ENCODE measurements at places on chromosomes 6 and 20.

- peak; percentile 43 for DNase-seq
Observed at GRCh38 chr6:150491131-150491810, 108.4 kb upstream of the PLEKHG1 start.

- no peak for DNase-seq
Observed at GRCh38 chr20:36277546-36277945, 28.6 kb upstream of the DLGAP4 start.

DNA sequence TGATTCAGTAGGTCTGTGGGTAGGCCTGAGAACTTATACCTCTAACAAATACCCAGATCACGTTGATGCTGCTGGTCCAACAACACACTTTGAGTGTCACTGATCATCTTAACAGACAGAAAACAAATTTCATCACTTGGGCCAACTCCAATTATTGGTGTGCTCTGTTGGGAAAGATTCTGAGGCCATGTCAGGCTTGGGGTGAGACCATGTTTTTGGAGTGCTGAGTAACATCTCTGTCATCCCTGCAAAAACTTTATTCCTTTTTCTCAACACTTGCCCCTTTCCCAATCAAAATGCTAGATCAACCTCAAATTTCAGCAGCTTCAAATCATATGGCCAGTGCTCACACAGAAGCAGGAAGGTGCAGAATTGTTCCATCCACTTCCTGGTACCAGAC, 108.8 kb upstream of the TENT5A start:
- no peak for DNase-seq

- DNase-seq, result no peak
Observed at GRCh38 chr20:1896484-1897258, 1.5 kb downstream of the SIRPA start.

GRCh38 chr6:7891078-7891872, 19.3 kb downstream of the TXNDC5 start:
- no peak for DNase-seq

DNA sequence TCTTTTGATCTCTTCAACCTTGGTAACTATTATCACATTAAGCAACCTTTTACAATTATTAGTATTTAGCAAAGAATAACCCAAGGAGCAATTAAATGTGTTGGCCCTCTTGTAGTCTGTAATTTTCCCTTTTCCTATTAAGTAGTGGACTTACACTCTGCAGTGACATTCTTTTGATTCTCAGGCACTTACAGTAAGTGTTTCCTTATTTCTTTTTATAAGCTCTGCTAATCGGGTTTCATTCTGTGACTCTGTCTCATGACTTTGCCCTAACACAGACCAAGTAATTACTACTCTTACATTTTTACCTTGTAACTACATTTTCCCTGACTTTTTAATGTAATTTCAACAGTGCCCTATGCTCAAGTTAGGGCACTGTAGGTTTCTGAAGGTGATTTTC, 104.0 kb upstream of the EPHA7 start:
- no peak for DNase-seq

- no peak for DNase-seq
Observed at GRCh38 chr6:101588343-101588742, 194.8 kb downstream of the GRIK2 start.

DNA sequence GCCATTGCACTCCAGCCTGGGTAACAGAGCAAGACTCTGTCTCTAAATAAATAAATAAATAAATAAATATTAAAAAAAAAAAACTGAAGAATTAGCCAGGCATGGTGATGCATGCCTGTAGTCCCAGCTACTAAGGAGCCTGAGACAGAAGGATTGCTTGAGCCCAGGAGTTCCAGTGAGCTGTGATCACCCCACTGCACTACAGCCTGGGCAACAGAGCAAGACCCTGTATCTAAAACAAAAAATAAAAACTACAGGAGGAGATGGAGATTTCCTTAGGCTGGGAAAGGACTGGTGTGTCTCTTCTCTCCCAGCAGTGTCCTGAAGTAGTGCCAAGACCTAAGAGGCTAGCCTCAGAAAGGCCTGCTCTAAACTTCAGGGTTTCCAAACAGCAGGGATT, 8.1 kb upstream of the GTF3C6 start:
- DNase-seq, result no peak

GRCh38 chr20:25623225-25623735, 534 bp downstream of the NANP start:
- peak; percentile 31 for DNase-seq

- DNase-seq, result no peak
Observed at GRCh38 chr6:54013966-54014365, 97.3 kb upstream of the MLIP start.

GRCh38 chr20:39210341-39211036, 248.3 kb downstream of the DHX35 start:
- DNase-seq, result no peak

DNA sequence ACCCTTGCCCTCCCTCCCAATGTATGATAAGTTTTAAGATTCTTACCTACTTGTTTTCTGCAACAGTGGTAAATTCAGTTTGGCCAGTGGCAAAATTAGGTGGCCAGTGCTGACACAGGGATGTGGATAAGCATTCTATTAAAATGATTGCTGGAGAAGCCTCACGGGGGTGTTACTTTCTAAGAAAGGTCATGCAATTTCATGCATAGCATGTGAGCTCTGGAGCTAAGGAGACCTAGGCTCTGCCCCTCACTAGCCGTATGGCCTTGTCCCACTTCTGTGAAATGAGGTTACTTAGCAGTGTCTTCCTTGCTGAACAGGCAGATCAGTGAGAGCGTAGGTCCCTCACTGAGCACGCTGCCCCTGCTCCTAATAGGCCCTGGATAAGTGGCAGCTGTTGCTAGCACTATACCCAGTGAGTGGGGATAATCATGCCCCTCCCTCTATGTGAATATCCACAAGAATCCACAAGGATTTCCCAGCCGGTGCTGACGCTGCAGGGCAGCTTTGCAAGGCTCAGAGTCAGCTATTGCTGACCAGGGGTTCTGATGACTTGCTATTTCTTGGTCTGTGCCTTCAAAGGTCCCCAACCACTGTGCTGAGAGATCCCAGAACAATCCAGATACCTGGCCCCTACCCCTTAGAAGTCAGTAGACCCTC, 86.5 kb upstream of the MRPS10 start:
- no peak for DNase-seq

GRCh38 chr20:13349235-13349604, 128.1 kb downstream of the ISM1 start:
- no peak for DNase-seq

DNA sequence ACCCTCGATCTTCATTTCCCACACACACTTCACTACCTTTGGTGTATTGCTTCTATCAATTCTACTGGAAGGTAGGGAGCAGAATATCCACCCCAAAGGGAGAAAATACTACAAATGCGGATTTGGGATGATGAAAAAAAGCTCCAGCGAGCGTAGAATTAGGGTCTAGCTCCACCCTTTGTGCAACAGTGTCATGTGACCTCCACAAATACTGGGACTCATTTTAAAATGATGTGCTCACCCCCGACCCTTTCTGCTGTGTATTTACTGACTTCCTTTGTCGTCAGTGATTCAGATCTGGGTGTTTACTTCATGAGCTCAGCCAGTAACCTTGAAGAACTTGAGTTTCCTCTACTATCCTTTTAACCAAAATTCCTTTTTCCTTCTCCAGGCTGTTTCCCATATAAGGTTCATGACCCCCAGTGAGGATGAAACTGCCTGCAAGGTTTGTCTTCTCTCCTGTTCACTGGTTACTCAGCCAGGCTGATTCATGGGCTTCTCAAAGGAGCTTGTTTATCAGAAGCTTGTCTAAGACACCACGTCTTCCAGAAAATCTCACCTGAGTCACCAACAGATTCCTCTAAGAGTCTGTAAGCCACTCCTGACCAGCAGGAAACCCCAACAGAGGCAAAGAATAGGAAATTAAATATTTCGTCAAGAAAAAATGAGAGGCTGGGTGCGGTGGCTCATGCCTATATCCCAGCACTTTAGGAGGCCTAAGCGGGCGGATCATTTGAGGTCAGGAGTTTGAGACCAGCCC, 39.6 kb upstream of the PAX1 start:
- no peak for DNase-seq

DNA sequence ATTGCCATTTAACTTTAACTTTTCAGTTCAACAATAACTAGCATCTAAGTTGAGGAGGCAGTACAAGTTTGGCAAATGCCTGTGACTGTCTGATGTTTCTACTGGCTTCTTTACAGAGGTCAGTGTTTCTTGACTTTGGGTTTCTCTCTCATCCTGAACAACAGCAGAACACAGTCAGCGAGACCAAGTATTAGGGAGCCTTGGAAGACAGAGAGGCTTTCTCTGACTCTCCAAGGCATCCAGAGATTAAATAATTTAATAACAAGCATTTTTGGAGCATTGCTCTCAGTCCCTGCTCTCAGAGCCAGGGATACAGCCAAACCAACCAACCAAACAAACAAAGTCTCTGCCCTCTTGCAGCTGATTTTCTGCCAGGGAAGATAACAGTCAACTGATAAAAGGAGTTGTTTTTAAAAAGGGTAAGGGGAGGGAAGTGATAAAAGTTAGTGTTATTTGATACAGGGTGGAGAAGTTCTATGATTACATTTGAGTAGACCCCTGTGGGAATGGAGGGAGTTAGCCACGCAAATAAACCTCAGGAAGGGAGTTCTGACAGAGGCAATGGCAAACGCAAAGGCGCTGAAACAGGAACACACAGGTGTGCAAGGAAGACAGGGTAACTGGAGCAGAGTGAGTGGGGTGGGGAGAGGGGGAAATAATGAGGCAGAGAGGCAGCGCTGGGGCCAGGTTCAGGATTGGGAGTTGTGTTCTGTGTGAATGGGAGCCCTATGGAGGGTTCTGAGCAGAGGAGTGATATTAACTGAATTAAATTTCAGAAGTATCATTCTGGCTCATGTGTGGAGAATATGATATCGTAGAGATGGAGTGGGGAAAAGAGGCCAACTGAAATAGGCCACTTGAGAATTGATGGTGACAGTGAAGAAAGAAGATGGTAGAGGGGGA, 55.2 kb downstream of the SEL1L2 start:
- no peak for DNase-seq

Data from CD4-positive, alpha-beta T cell treated with Interleukin-17A for 1 hour (primary cell).